ENCODE measurements at places on chromosomes 7 and 10.

DNA sequence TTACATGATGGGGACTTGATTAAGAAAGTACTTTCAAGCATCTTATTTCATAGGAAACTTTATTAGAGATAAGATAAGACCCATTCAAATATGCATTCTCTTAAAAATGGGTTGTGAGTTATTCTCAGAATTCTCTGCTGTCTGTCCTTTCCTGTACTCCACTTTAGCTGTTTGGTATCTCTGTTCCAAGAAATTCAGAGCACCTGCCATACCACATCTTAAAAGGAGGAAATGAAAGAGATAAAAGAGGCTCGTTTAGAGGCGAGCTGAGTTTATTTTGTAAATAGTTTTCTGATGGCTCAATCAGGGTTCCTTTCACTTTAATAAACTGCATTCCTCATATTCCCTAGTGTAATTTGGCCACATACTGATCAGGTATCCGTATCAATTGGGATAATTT is 87.2 kb downstream of the MDFIC start:
- DNase-seq: no peak

GRCh38 chr10:132200344-132201110 is 13.8 kb downstream of the DPYSL4 start:
- no peak for DNase-seq

GRCh38 chr10:123906296-123906695 is 14.7 kb upstream of the CPXM2 start:
- DNase-seq: no peak

- DNase-seq: no peak
Observed at GRCh38 chr10:10418387-10418786, 599.3 kb upstream of the CELF2 start.

- no peak for DNase-seq
Observed at GRCh38 chr7:46616636-46617035, 695.6 kb upstream of the IGFBP3 start.

GRCh38 chr7:100568896-100569844 is 4.5 kb downstream of the SAP25 start:
- no peak for DNase-seq

DNA sequence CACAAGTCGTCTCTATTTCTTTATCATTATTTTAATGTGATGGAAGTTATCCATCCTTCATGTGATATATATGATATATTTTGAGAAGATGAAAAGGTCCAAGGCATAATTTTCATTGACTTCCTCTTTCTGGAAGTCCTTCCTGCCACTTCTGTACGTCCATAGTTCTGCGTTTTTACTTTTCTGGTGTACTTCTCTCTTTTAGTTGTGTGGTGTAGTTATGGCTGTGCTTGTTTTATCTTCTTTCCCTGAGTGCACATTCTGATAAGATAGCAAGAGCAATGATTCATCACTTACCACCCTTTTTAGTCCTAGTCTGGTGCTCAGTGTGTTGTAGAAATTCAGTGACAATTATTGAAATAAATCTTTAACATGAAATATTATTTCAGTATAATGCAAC is 231.3 kb upstream of the FERD3L start:
- no peak for DNase-seq

DNA sequence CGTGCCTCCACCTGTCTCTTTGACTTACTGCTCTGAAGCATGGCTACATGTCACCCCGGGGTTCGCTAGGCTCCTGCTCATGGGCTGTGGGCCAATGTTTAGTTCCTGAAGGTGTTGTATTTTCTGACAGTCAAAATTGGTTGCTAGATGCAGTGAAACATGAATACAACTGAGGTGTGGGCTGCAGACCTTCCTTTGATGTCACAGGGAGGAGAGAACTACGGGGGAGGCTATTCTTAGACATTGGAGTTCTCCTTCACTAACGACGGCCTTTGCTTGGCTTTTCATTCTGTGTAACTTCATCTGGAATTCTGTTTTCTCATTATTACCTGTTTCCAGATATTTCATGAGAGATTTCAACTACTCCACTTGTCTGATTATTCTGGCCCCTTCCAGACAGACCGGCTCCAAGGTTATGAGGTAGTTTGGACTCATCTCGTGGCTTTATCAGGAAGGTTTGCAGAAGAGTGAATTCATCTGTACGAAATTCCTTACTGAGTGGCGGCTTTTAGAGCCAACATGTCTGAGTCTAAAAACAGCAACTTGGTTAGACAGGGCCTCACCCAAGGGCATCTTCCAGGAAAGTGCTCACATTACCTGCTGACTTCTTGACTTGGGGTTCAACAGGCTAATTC is 774.7 kb downstream of the SUGCT start:
- DNase-seq: no peak

GRCh38 chr10:28320090-28320489 is 17.2 kb upstream of the MPP7 start:
- no peak for DNase-seq

DNA sequence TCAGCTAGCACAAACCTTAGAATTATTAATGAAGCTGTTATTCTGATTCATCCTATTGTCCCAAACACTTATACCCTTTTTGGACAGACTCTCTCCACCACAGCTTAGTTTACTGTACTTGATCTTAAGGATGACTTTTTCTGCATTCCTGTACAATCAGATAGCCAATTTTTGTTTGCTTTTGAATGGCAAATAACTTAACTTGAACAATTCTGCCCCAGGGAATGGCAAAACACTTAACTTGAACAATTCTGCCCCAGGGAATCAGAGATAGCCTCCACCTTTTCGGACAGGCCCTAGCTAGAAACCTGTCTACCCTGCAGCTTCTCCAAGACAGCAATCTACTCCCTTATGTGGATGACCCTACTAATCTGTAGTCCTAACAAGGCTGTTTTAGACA is 668.0 kb upstream of the LRRTM3 start:
- no peak for DNase-seq

- no peak for DNase-seq
Observed at GRCh38 chr7:149020483-149020882, 7.8 kb downstream of the PDIA4 start.

DNA sequence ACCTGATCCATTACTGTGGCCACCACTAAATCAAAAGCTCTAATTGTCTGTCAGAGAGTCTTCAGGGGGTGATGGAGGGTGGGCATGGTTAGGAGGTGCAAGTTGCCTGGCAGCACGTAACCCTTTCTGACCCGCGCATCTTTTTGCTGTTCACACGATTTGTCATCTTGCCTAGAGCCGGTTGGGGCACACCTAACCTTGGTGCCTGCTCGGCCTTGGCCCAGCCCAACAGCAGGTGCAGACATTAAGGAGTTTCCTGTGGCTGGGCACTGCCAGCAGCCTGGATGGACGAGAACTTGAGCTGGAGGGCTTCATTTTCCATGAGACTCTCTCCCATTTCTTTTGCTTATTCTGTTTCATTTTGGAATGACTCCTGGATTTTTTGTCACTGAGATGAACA is 41.0 kb upstream of the PTF1A start:
- no peak for DNase-seq

- no peak for DNase-seq
Observed at GRCh38 chr7:51827631-51828030, 511.0 kb upstream of the COBL start.

DNA sequence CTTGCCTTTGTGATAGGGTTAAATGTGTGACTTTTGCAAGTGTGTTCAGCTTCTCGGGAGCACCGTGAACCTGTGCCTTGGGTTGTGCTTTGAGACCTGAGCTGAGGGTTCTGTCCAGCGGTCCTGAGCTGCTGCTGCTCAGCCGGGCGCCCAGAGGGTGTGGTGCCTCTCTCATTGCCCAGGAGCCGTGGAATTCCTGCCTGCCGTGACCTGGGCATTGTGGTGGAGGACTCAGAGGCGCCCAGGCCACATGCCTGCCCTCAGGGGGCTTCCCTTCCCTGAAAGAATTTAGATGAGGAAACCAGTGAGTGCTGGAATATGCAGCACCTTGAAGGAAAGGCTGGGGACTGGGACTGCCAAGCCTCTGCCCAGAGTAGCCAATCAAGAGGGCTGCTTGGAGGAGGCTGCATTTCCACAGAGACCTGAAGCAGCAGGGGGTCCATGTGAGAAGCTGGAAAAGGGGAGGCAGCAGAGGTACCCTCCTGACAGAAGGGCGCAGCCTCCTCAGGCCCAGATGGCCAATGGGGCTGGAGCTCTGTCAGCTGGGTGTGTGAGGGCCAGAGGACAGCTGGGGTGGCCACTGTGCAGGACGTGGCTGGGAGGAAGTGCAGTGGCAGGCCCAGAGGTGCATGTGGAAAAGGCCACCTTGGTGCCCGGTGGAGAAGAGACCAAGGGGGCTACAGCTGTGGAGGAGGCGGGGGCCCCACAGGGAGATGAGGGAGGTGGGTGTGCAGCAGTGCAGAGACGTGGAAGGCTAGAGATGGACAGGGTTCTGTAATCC is 107.3 kb downstream of the NKX6-2 start:
- DNase-seq: no peak

DNA sequence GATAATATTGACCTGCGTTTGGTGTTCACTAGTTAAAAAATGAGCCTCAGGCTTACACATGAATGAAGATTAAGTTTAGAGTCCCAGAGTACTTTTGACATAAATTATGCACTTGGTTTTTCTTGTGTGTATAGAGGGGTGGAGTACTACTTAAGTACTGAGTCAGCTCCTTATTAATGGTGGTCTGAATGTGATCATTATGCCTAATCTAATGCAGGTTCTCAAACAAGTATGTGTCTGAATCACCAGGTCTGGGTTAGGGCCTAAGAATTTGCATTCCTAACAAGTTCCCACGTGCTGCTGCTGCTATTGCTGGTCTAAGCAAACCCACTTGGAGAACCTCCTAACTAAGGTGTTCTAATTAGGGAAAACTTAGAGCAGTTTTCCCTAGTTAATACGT is 30.7 kb upstream of the STOX1 start:
- no peak for DNase-seq

DNA sequence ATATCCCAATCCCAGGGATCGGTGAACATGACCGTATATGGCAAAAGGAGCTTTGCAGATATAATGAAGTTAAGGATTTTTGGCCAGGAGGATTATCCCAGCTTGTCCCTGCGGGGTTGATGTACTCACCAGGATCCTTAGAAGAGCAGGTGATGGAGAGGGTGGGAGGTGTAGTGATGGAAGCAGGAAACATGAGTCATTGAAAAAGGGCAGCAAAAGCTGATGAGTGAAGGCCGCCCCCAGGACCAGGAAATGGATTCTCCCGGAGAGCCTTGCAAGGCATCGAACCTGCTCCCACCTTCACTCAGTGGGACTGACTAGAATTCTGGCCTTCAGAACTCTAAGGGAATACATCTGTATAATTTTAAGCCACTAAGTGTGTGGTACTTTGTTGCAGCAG is 5.2 kb upstream of the NUPR2 start:
- no peak for DNase-seq

- no peak for DNase-seq
Observed at GRCh38 chr10:45471531-45472310, 97.7 kb downstream of the ALOX5 start.

DNA sequence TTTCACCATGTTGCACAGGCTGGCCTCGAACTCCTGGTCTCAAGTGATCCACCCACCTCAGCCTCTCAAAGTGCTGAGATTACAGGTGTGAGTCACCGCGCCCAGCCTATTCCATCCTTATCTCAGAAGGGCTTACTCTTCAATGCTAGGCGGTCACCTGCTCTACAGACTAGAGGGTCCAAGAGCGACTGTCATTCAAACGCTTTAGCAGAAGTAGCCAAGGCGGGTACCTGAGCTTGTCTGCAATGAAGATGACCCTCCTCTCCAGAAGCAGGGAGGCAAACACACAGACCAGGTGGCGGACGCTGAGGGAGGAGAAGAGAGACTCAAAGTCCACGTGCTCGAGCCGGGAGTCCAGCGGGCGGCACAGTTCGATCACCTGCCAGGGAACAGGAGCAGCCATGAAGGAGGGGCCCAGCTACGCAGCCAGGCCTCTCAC is 65.1 kb upstream of the MKRN1 start:
- DNase-seq: no peak

- no peak for DNase-seq
Observed at GRCh38 chr7:50359995-50360925, 55.7 kb downstream of the IKZF1 start.

GRCh38 chr10:24128066-24128730 is 80.7 kb upstream of the KIAA1217 start:
- no peak for DNase-seq

DNA sequence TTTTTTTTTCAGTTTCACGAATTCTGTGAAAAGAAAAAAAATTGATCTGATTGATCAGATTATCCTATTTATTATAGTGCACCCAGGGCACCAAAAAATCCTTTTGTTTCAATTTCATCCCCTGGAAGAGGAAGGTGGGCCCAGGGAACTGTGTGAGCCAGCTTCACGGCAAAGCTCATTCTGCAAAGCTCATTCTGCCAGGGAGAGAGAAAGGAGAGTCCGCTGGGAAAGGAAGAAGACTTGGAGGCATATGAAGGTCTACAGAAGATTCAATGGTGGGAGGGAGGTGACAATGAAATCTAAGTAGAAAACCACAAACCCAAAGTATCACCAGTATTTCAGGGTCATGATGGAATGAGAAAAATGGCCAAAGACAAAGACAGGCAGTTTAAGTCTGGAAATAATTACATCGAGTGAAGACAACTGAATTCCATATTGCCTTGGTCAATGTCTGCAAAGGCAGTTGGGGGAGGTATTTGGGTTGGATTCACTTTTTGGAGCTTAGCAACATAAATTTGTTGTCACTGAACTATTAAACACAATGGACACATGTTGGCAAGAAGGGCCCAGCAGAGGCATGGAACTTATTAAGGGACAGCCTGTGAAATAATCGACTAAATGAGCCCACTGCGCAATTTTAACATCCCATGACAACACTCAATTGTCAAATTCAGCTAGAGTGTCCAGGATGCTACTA is 587.8 kb upstream of the MKI67 start:
- DNase-seq: no peak

- no peak for DNase-seq
Observed at GRCh38 chr10:122492006-122492405, 30.7 kb downstream of the HTRA1 start.

GRCh38 chr10:4426866-4427265 is 399.1 kb upstream of the AKR1E2 start:
- DNase-seq: no peak

DNA sequence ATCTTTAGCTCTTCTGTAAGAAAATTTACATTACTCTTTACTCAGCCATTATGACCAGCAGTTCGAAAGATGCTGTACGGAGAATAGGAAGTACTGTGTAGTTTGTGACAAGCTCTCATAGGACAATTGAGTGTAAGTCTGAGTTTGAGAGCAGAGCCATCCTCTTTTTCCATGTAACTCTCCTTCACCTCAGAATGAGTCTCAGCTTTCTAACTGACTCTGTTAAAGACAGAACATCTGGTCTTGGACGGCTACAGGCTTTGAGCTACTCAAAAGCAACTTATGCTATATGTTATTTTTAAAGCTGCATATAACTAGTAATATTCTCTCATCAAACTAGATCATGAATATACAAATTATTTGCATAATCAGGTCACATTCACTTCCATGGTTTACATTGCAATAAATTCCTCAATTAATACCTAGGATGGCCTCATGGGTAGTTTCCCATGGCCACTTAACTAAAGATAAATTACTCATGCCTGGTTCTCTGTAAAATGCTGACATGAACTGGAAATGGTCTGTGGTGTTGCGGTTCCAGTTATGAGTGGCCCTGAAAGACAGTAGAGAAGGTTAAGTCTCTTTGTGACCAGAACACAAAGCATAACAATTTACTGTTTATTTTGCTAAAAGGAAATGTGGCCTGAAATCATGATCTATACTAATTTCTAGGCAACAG is 358.7 kb downstream of the PHF14 start:
- DNase-seq: no peak
